Activated naive CD8-positive, alpha-beta T cell treated with anti-CD3 and anti-CD28 coated beads for 36 hours (primary cell): ENCODE measurements at places on chromosomes 7 and 10. TPM values are rescaled to one million over a fixed set of nuclear protein-coding genes. Genes with fewer than 3 reads are reported as not detected.

DNA sequence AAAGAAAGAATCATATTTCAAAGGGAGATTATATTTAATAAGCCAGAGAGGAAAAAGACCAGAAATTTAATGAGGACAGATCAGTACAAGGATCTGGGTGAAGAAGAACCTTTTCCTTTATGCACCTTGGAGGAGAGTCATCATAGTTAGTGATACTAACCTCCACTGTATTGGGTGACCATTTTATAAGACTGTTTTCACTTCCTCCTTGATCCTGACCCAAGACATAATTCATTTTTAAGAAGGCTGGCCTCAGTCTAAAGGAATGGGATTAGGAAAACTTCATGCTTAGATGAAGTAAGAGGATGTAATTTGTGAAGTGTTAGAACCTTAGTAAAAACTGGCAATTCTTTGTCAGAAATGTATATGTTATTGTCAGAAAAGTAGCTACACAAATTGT, 68.6 kb downstream of the ADAM22 start:
- DNase-seq: no peak

DNA sequence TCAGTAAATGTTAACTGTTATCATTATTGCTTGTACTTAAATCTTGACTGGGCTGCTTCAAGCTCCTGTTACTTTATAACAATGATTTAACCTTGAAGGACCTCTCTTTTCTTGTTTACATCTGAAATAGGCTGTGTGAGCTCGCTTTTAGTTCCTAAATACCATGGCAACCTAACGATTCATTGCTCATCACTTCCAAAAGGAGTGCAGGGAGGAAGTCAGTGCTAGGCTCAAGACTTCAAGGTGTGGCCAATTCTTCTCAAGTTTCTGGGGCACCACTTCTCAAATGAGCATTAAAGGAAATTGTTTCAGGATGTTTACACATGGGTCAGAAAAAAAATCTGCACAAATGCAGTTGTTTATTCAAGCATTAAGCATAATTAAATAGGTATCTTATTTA, 284.2 kb downstream of the MTERF1 start:
- no peak for DNase-seq

DNA sequence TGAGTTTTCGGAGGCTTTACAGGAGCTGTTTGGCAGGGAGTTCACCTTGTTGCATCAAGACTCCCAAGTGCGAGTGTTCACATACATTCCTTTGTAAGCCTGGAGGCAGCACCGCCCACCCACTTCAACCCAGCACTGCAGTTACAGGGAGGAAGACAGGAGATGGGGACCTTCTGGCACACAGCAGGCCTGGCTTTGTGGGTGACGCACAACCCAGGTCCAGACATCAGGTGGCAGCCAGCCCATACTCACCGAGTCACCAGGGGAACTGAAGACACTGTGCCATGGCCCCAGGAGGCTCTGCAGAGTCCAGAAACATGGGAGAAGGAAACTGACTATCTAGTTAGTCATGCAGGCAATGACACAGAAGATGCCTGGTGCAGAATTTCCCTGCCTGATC, 305.9 kb upstream of the RNF32 start:
- DNase-seq: no peak

DNA sequence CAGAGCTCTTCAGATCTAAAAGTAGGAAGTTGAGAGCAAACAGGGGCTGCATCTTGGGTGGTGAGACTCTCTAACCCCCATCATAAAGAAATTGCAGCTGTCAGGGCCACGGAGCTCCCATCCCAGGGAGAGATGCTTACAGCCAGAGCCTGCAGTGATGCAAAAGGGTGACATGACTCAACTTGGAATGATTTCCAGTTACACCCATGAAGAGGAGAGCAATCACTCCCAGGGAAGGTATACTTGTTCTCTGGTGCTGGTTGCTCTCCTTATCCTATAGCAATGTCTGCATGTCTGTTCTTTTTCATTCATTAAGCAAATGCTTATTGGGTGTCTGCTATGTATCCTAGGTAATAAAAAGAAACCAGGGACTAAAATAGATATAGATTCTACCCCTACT, 228.0 kb downstream of the RAB11FIP2 start:
- DNase-seq: no peak

DNA sequence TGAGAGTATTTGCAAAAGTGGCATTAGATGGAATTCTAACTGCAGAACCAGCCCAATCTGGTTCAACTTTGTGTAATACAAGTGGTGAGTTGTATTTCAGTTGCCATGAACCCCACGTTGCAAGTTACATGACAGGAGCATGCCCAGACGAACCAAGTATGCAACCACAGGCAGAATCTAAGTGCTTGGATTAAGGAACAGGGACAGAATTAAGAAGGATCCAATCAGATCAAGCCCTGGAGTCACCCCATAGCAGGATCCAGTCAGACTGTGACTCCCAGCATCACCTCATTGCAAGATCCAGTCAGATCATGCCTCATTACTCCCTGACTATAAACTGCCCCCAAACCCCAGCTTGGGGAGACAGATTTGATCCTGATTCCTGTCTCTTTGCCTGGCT, 388.7 kb upstream of the NRP1 start:
- DNase-seq: no peak

DNA sequence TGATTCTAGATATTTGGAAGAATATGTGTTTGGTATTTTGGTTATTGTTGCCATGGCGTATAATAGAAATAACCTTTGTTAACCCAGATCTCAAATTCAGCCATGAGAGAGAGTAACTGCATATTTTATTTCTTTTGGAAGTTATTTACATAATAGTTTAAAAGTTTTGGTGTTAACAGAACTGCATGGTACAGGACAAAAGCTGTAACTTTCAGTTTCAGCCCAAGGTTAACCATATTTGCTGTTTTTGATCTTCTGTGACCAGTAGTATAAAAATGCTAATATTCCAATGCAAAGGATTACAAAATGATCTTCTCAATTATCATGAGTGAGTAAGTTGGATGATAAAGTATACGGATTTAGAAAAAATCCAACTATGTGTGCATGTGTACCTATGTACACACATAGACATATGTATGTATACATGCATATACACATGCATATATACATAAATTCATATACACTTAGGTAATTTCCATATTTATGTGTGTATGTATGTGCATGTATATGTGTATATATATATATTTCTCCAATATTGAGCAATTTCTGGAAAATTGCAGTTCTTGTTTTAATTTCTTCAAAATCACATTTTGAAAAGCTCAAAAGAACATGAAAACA, 38.0 kb upstream of the PIP4K2A start:
- no peak for DNase-seq

DNA sequence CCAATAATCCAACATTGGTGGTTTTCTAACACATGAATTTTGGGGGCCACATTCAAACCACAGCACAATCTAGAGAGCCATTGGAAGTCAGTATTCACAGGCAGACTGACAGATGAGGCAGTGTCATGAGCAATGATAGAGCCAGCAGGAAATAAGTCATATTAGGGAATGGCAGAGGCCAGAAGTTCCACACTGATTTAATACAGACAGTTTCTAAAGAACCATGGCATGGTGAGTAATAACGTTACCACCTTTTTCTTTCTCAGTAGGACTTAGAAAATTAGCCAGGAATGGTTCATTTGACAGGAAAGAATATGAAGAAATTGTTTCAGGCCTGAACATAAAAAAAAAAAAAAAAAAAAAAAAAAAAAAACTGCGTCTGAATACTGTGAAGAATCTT, 210.3 kb downstream of the GPAM start:
- DNase-seq: no peak

SPDYE5 gene
- not detected for total RNA-seq

MSMB gene
- not detected for total RNA-seq

PLXNA4 gene
- 0.12 TPM for total RNA-seq

PDE6C gene
- total RNA-seq: not detected

GTF2IRD1 gene
- 2.2 TPM for total RNA-seq

RBM20 gene
- 0.45 TPM for total RNA-seq

ANKRD61 gene
- 0.16 TPM for total RNA-seq

ETV1 gene
- total RNA-seq: not detected
